ENCODE measurements at places on chromosomes 1 and 21.

GRCh38 chr1:216055004-216055403, 368.2 kb downstream of the USH2A start:
- no peak for DNase-seq

GRCh38 chr1:66617362-66618184, 83.6 kb downstream of the SGIP1 start:
- peak; percentile 18 for DNase-seq

DNA sequence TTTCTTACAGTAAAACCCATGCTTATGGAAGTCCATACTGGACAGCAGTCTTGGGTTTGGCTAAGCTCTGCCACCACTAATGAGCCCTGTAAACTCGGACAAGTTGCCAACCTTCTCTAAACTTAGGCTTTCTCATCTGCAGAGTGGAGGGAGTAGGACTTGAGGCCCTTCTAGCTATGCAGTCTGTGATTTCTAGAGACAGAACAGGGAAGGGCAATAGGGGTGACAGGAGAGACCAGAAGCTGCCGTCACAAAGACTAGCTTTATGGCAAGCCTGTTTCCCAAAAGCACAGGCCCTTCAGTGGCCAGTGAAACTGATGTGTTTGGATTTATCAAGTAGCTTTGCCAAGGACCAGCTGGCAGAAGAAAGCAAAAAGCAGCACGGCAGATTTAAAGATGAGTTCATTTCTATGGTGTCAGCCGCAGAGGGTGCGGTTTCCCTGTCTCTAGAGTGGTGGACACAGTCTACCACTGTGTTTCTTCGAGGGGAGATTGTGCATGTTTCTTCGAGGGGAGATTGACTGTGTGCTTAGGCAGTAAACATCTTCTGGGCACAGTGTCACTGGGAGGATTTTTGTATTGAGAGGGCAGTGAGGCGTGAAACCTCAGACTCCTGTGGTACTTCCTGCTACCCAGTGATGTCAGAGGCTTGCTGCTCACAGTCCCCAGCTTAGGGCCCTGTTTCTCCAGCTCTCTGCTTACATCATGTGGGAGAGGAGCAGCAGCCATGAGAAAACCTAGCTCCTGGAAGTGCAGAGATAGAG, 119.0 kb downstream of the ROR1 start:
- DNase-seq, result no peak

DNA sequence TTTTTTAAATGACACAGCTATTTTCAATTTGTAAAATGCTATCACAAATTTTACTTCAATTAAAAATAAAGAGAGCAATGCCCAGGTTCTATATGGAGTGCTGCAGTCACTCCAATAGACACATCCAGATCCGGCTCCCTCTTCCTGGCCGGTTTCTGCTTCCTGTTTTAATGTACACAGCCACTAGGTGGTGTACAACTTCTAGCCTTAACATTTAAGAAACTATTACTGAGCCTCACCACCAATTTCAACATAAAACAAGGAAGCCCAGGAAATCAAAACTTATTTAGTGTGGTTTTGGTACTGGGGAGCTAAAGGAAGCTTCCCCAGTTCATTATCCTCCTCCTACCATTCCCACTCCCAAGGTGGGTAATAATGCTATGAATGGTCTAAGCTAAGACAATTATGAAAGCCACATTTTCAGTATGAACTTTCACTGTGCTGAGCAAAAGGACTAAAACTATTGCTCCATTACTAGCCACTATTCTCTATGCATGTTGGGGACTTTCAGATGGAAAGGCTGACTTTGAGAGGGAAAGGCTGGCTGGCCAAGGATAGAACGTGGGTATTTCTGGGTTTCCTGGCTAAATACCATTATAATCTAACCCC, 25.5 kb upstream of the MTMR11 start:
- DNase-seq, result peak; percentile 55

DNA sequence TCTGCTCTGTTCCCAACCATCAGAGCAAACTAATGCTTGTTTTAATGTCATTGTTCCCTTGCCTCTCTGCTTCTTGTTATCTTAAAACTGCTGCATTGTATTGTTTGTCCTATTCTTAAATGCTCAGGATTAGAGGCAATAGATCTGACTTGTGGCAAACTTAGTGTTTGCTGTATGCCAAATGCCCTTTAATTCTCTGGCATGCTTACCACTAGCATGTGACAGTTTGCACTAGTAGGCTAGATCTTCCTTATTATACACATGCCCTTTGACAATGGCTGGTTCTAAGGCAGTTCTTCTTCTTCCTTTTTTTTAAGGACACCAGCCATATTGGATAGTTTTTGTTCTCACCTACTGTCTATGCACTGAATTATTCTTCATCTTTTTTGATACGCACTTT, 30.1 kb downstream of the PALMD start:
- DNase-seq, result no peak

GRCh38 chr1:18203645-18204044, 96.0 kb downstream of the IGSF21 start:
- DNase-seq, result no peak

- peak; percentile 62 for DNase-seq
Observed at GRCh38 chr1:1344655-1345361, 4.4 kb downstream of the DVL1 start.

GRCh38 chr1:186958520-186958919, 129.8 kb downstream of the PLA2G4A start:
- no peak for DNase-seq

DNA sequence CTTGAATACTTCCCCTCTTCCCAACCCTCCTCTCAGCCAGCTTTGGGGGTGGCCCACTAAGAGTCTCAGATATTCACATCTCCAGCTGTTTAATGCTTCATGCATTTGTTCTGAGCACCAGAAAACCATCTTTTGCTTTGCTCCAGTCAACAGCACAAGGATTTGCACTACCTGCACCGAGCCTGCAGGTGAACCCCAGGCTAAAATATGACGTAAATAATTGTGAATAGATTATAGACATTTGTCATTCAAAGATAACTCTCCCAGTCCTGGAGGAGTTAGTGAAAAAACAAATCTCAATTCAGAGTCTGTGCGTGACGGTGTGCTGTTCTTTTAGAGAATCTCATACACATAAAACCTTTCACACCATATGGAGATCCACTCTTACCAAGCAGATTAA, 7.4 kb downstream of the CD247 start:
- DNase-seq, result no peak

DNA sequence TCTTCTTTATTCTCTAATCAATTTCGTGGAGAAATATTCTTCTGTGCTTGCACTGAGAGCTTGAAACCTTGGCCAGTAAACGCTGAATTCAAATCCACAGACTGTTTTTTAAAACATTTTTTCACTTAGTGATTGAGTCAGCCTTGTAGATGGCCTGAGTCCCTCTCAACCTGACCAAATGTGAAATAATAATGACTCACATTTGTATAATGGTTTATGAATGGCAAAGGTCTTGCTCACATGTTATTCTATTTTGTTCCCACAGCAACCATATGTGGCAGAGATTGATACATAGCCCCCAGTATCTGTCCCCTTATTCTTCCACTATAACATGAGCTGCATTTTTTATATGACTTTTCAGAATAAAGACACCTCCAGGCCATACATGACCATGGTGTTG, 47.8 kb upstream of the CCDC190 start:
- no peak for DNase-seq

DNA sequence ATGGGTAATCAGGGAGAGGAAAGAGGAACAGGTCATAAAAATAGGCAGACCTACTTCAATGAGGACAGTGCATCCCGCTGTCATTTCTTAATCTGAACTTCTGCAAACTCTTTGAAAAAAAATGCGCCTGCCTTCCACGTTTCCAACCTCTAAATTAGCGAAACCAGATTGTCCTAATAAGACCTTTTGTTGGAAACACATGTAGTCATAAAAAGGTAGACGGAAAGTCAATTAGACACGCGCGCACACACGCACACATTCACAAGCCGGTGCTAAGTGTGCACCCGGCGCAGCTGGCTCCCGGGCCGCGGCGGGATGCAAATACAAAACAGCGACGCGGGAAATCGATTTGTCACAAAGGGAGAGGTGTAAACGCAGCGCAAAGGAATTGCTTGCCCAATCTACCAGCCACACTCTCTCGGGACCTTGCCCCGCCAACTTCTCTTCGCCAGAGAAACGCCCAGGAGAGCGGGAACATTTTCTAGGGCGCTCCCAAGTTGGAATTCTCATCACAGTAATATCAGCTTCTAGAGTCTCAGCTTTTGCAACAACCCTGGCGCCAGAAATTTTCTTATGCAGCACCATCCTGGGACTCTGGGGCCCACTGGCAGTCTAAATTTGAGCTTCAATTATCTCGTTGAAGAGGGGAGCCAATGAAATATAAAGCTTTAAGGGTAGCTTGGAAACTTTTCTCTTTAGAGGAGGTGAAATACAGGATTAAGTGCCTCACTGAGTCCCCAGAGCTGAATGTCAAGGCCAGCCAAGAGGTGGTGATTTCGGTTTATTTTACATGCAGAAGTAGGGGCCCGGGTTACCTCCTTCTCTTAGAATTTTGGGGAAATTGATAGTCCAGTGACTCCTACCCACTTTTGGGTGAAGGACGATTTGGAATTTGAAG, 4.5 kb downstream of the PRRX1 start:
- no peak for DNase-seq

GRCh38 chr1:21669258-21670058, at the start of gene RAP1GAP:
Gene RAP1GAP, minus strand, starts transcription at chr1:21669357. Its CDS starts 49,325 bp downstream, at chr1:21620032.
- no peak for DNase-seq

DNA sequence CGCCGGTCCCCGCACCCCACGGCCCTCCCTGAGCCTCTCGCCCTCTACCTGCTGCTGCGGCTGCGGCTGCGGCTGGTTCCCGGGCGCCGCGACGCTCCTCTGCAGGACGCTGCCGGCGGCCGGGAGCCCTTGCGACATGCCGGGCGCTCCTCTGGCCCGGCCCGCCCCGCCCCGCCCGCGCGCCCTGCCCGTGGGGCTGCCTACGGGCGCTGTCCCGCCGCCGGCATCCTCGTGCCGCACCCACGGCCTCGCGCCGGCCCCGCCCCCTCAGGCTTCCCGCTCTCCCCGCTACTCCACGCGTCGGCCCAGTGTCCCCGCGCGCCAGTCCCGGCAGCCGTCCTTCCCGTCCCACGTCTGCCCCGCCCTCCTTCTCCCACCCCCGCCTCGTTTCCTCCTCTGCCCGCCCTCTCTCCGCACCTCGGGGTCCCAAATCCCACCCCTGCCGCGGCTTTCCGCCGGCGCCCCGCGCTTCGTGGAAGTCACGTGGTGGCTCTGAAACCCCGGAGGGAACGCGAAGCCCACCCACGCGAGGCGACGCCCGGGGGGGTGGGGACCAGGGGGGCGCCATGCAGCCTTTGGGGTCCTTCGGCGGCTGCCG, at the start of gene BATF3:
TSS of gene BATF3 (minus strand) at position 216 of the 598 bp plus-strand sequence. CDS start at position 138, 78 bp downstream.
- peak; percentile 71 for DNase-seq

DNA sequence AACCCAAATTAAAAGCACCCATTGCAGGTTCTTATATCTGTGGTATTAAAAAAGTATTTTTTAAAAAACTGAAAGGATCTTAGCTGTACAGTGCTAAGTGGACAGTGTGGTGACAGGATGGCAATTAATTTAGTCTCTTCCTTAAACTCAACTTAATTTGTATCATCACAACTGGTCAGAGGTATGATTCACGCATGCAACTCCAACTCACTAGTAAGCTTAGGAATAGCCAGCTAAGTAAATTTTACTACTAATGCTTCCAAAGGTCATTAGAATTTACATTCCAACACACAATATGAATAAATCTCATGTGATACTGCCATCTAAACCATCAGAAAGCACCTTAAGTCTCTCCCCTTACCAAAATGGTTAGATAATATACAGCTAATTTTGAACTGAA, 35.4 kb downstream of the ENAH start:
- DNase-seq, result no peak

- DNase-seq, result no peak
Observed at GRCh38 chr1:112807999-112808398, 92.9 kb upstream of the PPM1J start.

DNA sequence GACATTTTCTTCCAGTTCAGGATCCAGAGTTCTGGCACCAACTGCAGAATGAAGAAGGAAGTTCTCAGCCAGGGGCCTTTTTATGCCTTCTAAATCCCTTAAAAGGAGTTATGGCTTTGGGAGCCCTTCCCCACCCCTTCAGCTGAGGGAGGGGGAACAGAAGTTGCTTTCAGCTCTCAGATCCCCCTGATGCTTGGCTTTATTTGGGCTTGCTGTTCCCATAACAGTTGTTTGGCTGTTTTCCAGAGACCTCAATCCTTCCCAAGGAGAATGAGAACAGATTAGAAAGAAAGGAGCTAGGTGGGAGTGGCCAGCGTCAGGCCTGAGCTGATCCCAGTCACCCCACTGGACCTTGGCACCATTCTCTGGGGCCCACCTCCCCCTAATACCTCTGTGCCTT, at the start of gene RPE65:
TSS of gene RPE65 (minus strand) at position 54 of the 400 bp plus-strand sequence. CDS start at position 5, 49 bp downstream.
- peak; percentile 62 for DNase-seq

GRCh38 chr1:110672001-110672752, 2.6 kb downstream of the KCNA3 start:
- no peak for DNase-seq

DNA sequence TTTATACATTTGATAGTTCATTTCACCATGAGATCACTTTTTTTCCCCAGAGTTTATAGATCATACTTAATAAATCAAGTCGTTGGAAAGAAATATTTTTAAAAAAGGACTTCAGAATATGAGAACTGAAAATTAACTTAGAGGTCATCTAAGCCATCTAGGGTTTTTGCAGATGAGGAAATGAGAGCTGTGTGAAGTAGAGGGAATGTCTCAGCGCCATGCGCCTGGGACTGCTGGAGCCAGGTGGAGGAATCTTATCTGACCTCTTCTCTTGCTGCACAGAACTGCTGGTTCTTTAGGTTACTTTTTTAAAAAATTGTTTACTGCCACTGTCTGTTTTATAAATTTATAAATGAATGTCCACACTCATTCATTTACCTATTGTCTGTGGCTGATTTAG, 11.5 kb downstream of the SH3BGR start:
- DNase-seq, result no peak

DNA sequence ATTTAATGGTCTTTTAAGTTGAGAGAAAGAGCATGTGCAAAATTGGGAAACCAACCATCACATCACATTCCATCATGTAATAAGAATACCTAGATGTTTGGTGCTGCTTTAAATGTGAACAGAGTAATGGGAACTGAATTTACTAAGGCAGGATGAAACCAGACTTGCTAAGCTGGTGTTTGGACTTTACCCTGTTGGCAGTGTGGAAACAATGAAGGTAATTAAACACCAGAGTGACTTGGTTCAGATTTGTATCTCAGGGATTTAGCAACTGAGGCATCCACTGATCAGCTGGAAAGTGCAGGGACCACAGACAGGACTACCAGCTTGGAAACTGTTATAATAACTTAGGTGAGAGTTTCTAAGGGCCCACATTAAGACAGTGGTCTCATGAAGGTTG, 263.4 kb downstream of the OLFM3 start:
- DNase-seq, result no peak
